ENCODE measurements at places on chromosomes 2 and 18.

DNA sequence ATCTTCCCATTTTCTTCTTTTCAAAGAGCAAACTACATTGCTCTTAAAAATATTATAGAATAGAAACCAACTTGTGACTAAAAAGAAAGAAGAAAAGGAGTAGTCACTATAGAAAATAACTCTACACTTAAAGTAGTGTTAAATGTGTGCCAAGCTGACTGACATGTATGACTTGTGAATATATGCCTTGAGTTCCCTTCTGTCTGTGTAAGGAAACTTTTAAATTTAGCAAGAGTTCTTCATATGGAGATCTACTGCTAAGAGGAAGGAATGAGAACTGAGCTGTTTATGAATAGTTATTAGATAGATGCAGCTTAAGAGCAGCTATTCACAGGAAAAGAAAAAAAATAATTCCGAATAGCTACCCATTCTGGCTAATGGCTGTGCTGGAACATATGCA is 1221.7 kb upstream of the ZEB2 start:
- DNase-seq = no peak

- no peak for DNase-seq
Observed at GRCh38 chr2:124959581-124959980, 934.5 kb downstream of the CNTNAP5 start.

DNA sequence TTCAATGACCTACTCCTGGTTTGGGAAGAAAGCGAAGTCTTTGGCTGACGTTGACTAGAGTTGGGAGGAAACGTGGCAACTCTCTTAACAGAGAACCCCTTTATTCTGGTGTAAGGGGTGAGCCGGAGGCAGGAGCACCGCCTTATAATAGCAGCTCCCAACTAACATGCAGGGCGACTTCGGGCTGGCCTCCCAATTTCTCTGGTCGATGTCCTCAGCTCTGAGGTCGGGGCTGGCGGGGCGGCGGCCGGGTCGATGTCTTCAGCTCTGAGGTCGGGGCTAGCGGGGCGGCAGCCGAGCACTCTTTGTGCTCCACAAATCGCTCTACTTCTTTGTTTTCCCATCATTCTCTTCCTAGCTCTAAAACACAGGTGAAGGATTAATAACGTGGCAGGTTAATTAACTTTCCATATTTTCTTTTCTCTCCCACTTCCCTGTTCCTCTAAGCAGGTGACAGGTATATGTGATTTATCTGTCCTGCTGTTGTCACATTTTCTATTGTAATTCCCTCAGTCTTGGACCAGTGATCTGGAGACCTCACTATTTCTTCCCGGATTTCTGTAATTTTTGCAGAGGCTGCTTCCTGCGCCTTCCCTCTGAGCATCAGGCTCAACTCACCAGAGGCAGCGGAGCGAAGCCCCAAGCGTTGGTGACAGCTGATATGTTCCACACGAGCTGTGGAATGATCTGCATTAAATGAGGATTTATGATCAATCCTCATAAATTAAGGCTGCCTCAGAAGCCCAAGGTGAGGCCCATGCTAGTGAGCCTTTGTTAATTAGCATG is 64.3 kb downstream of the ACKR3 start:
- DNase-seq = no peak

DNA sequence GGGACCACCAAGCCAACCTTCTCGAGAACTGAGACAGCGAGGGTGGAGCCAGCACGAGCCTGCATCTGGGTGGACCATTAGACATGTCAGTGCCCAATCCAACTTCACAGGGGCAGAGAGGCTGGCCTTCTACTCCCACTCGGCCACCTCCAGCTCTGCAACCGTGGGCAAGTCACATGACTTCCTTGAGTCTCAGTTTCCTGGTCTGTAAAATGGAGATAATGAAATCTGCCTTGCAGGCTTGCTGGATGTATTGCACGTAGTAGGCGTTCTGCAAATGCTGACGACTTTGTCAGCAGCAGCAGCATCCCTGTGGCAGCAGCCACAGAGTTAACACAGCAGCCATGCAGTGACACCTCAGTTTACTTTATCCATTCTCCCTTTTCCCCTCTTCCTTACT is 208.9 kb downstream of the GLI2 start:
- DNase-seq = no peak

DNA sequence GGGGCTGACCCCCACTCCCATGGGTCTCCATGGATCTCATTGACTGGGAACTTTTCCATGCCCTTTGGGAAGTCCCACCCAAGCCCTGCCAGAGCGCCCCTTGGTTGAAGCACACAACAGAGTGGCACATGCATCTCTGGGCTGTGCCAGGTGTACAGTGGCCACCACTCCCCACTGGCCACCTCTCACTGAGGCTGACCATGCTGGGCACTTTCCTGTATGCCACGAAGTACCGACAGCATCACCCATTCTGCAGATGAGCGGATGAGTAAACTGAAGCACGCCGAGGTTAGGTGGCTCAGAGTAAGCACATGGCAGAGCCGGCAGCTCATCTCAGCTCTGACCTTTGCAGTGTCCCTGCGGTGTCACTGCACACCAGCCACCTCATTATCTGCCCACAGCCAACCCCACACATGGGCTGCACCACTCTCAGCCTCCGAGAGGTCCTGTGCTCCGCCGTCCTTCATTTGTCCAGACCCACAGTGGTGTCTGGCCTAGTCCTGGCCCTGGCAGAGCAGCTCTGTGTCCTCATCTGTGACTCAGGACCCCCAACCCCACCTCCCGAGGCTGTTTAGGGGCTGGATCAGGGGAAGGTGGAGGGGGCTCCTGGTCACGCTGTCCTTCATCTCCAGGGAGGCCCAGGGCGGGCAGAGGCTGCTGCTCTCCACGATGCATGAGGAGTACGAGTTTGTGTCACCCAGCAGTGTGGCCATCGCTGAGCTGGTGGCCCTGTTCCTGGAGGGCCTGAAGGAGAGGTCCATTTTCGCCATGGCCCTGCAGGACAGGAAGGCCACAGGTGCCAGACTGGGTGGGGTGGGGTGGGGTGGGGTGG is 18.0 kb upstream of the GPR17 start:
- DNase-seq = no peak

DNA sequence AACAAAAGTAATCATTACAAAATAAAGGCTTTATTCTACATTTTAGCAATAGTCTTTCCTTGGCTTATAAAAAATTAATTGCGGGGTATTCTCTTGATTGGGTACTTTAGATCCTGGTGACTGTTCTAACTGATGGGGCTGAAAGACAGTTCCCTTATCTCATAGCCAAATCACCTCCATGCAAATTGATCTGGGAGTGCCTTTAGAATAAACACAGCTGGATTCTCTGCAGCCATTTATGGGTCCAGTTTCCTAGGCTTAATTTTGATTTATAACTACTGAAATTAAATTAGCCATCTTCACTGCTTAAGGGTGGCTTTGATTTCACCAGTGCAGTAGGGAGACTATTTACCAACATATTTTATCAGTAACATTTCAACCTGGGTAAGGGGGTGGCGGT is 337.1 kb downstream of the NRXN1 start:
- no peak for DNase-seq

DNA sequence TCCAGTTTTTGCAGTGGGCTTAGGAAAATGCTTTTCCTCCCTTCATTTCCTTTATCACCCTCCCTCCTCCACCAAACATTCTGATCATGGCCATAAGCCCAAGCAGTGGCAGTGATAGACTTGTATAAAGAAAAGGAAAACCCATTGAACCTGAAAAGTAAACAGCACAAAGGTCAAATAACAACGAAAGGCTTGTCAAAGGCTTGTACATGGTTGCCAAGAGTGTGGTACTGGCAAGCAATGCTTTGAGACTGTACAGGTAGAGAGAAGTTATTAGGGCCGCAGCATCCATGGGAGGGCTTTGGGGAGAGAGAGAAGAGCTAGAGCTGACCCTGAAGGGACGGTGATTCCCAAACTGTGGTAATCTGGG is 2.1 kb upstream of the VWA3B start:
- no peak for DNase-seq

DNA sequence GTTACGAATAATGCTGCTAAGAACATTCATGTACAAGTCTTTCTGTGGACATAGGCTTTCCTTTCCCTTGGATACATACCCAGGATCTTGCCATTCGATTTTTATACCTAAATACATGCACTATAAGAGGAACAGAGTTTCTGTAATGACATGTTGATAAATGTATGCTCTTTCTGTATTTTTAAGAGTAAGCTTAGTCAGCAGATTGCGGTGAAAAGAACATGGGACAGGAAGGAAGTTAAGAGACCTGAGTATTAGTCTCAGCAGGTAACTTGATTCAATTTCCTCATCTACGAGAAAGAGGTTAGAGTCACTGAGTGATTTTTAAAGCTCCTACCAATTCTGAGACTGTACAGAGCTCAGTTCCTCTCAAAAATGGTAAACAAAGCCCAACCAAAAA is 2.6 kb upstream of the TLK1 start:
- DNase-seq = no peak

- no peak for DNase-seq
Observed at GRCh38 chr2:181646415-181646987, 10.4 kb downstream of the CERKL start.

- DNase-seq = no peak
Observed at GRCh38 chr2:53098696-53099078, 668.9 kb upstream of the CHAC2 start.

- no peak for DNase-seq
Observed at GRCh38 chr2:158458617-158458920, 1.8 kb downstream of the PKP4 start.

- peak; percentile 43 for DNase-seq
Observed at GRCh38 chr2:72931280-72931910, 14.1 kb downstream of the EMX1 start.

GRCh38 chr2:239298116-239298804 is 102.6 kb downstream of the HDAC4 start:
- peak; percentile 81 for DNase-seq

DNA sequence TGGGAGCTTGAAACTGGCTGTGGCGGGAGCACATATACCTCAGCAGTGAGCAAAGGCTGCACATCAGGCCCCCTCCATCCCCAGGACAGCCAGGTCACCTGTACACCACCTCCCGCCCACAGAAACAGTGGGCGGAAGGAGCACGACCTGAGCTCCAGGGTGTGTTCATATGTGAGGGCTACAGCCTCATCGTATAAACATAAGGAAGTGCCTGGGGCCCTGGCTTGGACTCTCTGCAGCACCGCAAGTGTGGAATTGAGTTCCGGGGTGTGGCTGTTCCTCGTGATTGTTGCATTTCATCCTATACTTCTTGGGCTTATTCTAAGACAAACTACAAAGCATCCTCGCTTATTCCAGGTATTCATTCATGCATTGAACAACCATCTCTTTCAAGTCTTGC is 60.1 kb upstream of the TPO start:
- no peak for DNase-seq

GRCh38 chr18:25141886-25142285 is 210.1 kb downstream of the ZNF521 start:
- no peak for DNase-seq

- peak; percentile 90 for DNase-seq
Observed at GRCh38 chr2:44955593-44956392, 14.3 kb downstream of the SIX3 start.

GRCh38 chr2:171173087-171173486 is 12.4 kb upstream of the TLK1 start:
- no peak for DNase-seq

- DNase-seq = no peak
Observed at GRCh38 chr18:60875957-60876507, 457.2 kb upstream of the CDH20 start.

DNA sequence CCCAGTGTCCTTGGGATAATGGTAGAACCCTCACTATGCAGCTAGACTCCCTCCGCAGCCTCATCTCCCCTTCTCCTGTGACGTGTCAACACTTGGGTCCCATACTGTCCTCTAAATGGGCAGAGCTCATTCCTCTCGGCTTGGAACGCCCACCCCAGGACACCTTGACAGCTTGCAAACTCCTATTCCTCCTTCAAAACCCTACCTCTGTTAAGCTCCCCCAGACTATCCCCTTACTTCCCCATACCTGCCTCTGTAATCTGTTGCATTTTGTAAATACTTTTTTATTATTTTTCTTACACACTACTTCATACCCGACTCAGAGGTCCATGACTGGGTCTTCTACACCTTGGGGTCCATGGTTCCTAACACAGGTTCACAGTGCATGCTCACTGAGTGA is 28.0 kb downstream of the STEAP3 start:
- no peak for DNase-seq

- no peak for DNase-seq
Observed at GRCh38 chr2:168920504-168921157, 19.5 kb downstream of the G6PC2 start.

DNA sequence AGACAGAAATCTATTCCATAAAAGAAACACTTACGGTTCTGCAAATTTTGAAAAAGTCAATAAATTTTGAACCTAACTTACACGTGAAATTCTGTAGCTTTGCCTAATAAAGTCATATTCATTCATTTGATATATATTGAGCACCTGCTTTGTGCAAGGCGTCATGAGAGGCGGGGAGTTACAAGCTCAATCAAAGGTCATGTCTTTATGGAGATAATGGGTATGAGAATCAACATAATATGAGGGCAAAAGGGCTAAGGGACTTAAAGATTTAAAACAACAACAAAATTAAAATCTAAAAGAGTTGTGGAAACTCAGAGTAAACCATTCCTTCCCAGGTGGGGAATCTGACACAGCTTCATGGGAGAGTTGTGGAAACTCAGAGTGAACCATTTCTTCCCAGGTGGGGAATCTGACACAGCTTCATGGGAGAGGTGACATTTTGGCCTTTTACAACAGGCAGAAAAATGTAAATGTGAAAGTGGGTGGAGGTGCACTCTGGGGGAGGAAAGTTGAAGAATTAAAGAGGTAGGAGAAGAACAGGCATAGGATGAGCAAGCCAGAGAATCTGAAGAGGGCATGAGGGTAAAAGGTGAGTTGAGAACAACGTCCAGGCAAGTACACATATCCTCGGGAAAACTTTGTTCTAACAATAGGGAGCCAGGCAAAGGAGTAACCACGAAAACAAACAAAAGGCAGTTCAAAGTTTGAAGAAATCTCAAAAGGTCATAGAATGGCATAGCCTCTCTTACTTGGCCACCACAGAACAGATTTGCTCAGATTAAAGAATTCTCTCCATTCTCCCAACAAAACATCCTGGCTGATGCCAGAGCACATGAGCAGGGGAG is 49.5 kb upstream of the CD226 start:
- no peak for DNase-seq

DNA sequence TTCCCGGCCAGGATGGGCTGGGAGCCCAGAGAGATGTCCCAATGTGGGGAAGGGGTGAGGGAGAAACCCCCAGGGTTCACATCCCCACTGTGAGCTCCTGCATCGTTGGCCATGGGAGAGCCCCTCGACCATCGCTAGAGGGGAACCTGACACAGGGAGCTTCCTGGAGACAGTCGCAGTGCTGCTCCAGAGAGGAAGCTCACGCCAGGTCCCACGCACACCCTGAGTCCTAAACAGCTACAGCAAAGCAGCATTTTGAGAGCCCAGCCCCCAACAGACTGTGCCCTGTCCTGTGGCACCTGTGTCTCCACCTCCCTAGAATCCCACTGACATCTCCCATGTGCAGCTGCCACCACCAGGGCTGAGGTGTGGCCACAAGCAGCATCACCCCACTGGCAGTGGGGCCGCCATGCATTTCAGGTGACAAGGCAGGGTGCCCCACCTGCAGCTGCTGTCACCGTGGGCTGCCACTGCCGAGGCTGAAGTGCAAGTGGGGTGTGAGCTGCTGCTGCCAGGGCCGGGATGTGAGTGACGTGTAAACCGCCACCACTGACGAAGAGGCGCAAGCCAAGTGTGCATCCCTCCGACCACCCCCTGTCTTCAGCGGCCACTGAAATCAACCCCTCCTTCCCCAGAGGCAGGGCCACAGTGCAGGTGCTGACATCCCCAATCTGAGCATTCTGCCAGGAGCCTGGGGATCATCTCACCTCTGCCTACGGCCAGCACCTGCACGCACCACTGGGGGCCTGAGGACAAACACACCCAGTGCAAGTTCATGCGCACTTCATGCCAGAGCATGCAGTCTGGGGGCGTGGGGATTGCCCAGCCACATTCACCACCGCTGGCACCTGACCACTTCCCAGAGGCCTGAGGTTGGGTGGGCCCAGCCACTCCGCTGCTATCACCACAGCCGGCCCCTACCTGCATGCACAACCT is 467.7 kb upstream of the SALL3 start:
- DNase-seq = no peak

Data from activated T-cell treated with anti-CD3 and anti-CD28 coated beads, Interleukin-2, amount 50 U/mL, for 48 hours (primary cell).